Suppressor macrophage (primary cell): ENCODE measurements at places on chromosomes 5 and 9.

- peak; percentile 5 for DNase-seq
These were observed 1.2 kb downstream of the SRFBP1 start for GRCh38 chr5:121962958-121963357.

- DNase-seq, result no peak
These were observed 116.8 kb downstream of the MACIR start for GRCh38 chr5:103375350-103375749.

- DNase-seq, result no peak
These were observed 273.5 kb downstream of the CRB2 start for GRCh38 chr9:123629531-123629930.

- DNase-seq, result no peak
These were observed 1.3 kb downstream of the CDX1 start for GRCh38 chr5:150167908-150168307.

GRCh38 chr9:70902171-70902570, 219.2 kb downstream of the TRPM3 start:
- DNase-seq, result no peak

DNA sequence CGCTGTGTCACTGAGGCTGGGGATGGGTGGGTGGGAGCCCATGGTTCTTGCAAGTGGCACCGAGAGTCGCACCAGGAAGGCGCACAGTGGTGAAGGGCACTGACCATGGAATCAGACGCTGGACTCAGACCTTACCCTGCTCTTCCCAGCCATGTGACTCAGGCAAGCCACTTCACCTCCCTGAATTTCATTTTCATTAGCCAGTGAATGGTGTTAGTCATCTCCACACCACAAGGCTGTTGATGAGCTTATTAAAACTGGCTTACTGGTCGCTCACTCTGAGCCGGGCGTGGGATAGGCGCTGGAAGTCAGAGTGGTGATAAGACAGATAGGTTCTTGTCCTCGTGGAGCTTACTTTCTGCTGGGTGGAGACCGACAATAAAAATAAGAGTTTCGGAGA, 25.1 kb downstream of the FGF18 start:
- no peak for DNase-seq

- DNase-seq, result no peak
These were observed 66.2 kb downstream of the MPDZ start for GRCh38 chr9:13213337-13213736.

DNA sequence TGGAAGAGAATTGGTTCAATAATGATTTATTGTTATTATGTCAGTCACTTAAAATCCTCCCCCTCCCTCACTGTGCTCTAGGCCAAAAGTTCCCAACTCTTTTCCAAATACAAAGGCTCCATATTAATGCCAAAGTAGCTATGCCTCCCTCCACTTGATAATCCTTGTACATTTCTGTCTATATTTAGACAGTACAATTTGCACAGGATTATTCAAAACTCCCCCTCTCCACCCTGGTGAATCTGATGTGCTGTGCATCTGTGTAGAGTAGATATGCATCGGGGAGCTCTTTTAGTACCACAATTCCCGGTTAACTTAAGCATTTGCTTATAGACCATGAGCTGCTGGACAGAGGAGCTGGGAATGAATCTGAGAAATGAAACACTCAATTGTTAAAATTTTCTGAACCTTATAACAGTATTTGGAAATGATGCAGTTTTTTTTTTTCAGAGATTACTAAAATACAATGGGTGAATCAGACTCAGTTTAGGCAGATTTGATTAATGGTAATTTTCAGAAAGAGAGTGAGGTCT, 27.6 kb downstream of the GLRA1 start:
- no peak for DNase-seq

GRCh38 chr5:192970-193831, 1.9 kb downstream of the LRRC14B start:
- no peak for DNase-seq

- peak; percentile 64 for DNase-seq
These were observed 25.7 kb downstream of the ZMAT2 start for GRCh38 chr5:140725799-140726471.

DNA sequence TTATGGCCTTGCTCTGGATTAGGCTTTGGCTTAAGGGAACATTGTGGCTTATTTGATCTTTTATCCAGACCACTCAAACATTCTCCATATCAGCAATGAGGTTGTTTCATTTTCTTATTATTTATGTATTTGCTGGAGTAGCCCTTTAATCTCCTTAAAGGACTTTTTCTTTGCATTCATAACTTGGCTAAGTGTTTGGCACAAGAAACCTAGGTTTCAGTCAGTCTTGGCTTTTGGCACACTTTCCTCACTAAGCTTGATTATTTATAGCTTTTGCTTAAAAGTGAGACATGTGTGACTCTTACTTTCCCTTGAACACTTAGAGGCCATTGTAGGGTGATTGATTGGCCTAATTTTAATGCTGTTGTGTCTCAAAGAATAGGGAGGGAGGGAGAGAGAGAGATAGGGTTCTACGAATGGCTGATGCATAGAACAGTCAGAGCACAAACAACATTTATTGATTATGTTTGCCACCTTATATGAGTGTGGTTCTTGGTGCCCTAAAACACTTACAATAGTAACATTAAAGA, 2265.3 kb upstream of the C9orf72 start:
- DNase-seq, result no peak
